Fibroblast of the aortic adventitia (primary cell): ENCODE measurements at places on chromosomes 4 and X. TPM values are rescaled to one million over a fixed set of nuclear protein-coding genes. Genes with fewer than 3 reads are reported as not detected.

The FRG1 gene
- 47.6 and 179 TPM in 2 replicates for total RNA-seq

DNA sequence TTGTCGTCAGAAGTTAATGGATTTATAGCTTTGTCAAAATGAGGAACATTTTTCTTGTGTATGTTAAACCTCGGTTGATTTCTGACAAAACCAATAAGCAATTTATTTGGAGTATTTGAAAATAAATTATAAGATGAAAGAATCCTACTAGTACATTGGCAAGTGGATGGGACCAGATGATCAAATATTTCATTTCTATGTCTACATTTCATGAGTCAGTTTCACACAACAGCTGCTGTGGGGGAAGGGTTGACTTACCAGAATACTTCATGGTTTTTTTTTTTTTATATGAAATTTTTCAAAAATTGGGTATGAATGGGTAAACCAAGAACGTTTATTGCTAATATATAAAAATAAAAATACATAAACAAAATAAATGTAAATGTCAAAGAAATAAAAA lies 39.4 kb downstream of the RAPGEF2 start:
- peak; percentile 45 for DNase-seq

DNA sequence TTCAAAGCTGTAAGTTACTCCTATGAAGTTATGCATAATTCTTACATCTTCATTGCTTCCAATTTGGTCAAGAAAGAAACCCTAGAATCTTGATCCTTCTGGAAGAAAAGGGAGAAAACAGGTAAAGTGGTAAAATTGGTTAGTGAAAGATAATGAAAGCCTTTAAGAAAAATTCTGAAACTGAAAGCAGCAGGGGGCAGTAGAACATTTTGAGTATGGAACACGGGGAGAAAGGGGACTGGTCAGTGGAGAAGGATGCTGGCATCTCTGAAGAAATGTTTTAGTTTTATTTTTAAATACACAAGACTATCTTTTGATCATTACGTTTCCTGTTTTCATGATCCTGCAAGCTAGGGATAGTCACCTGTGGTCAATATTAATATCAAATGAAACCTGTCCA lies 54.3 kb downstream of the SLIT2 start:
- DNase-seq, result peak; percentile 83

GRCh38 chr4:152220201-152220666 lies 315.7 kb downstream of the FBXW7 start:
- peak; percentile 84 for DNase-seq

DNA sequence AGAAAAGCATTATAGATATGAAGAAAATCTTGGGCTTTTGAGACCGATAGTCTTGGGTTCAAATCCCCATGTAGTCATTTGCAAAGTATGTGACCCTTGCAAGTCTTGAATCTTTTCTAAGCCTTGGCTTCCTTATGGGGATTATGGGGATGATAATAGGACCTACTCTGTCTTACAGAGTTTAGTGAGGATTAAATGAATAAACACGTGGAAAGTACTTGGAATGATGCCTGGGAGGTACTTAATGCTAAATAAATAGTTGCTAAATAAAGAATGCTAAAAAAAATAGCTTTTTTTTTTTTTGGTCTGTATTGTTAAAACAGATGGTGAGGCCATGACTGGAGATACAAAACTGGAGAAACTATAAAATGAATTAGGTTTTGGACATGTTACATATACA lies 292.7 kb downstream of the GPAT3 start:
- DNase-seq, result peak; percentile 18

DNA sequence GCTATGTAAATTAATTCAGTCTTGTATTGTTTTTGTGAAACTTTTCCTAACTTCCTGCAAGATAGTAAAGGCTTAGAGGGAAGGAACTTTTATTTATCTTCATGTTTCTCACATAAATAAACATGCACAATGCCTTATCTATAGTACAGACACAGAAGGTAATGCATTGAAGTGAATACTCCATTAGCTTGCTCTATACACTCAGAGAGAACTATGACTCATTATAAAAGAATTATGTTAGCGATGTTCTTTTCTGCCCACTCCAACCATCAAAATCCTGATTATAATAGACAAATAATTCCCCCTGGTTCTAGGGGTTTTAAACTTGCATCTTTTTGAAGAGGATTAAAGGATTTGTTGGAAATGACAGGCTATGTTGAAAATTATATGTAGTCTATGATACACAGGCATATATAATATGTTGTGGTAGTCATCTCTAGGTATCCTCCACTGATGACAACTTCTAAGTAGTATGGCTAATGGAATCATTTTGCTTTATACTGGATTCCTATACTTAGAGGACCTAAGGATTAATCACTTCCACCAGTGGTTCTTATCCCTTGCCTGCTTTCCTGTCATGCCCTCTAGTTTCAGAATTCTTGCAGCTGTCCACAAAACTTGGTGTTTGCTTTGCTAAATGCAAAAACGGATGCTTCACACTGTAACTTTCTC lies 115.7 kb downstream of the NDST4 start:
- no peak for DNase-seq
